ENCODE measurements at places on chromosomes 2 and 18. TPM values are rescaled to one million over a fixed set of nuclear protein-coding genes. Genes with fewer than 3 reads are reported as not detected.
A peak's percentile ranks its signal among the peaks of the same experiment; 100 is the strongest.

DNA sequence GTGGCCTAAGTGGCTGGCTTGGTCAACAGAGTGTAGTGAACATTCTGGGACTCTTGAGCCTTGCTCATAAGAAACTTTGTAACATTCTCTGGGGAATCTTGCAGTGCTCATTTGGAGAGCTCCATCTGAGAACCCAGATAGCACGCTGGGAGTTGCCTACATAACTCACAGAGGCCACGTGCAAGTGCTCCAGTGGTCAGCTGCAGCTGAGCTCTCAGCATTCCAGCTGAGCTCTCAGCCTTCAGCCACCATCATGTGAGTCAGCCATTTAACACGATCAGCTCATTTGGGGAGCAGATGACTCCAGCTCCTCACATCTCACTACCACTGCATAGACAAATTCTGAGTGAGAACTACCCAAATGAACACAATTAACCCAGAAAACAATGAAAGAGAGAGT lies 25.5 kb upstream of the CTNNA2 start:
- no peak for DNase-seq
- no peaks in the 10 kb centered on the region for H3K27me3 ChIP-seq
- H3K36me3 ChIP-seq, result no peaks in the 10 kb centered on the region
- H3K27ac ChIP-seq, result no peak overlapping the region
- no peaks in the 10 kb centered on the region for H3K4me1 ChIP-seq

Gene SPP2
- not detected for total RNA-seq

- H3K4me1 ChIP-seq, result peaks cover 17% of the 10 kb centered on the region
- H3K27me3 ChIP-seq, result no peaks in the 10 kb centered on the region
- H3K4me3 ChIP-seq, result no peak overlapping the region
- no peak overlapping the region for H3K27ac ChIP-seq
- no peaks in the 10 kb centered on the region for H3K36me3 ChIP-seq
Measured at GRCh38 chr2:106991866-106992265, 105.9 kb upstream of the ST6GAL2 start.

- H3K4me1 ChIP-seq, result peaks cover 5% of the 10 kb centered on the region
- H3K27ac ChIP-seq, result no peak overlapping the region
- DNase-seq, result no peak
- no peaks in the 10 kb centered on the region for H3K36me3 ChIP-seq
Measured at GRCh38 chr2:195575879-195576401, 81.1 kb upstream of the SLC39A10 start.

Gene VAMP8
- 15.6 TPM for total RNA-seq

GRCh38 chr2:48589170-48589767 lies 28.4 kb upstream of the GTF2A1L start:
- H3K4me3 ChIP-seq, result no peak overlapping the region
- H3K36me3 ChIP-seq, result peaks cover 58% of the 10 kb centered on the region
- H3K27me3 ChIP-seq, result no peaks in the 10 kb centered on the region
- peak overlapping the region; percentile 33 for H3K27ac ChIP-seq

DNA sequence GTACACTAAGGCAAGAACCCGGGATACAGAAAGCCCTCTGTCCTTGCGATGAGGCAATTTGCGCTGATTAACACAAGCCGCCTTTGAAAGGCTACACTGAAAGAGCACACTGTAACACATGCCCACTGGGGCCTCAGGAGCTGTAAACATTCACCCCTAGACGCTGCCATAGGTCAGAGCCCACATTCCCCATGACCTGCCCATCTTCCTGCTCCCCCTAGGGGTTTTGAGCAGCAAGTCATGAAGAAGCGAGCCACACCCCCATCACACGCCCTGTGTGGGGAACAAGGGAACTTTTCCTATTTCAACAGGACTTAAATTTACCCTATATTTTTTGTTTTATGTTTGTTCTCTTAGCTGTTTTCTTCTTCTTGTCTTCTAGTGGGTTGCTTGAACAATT lies 47.8 kb upstream of the SLC4A10 start:
- H3K27ac ChIP-seq, result no peak overlapping the region
- no peak overlapping the region for H3K4me3 ChIP-seq
- H3K27me3 ChIP-seq, result no peaks in the 10 kb centered on the region
- DNase-seq, result no peak

Gene ICOS
- not detected for total RNA-seq

DNA sequence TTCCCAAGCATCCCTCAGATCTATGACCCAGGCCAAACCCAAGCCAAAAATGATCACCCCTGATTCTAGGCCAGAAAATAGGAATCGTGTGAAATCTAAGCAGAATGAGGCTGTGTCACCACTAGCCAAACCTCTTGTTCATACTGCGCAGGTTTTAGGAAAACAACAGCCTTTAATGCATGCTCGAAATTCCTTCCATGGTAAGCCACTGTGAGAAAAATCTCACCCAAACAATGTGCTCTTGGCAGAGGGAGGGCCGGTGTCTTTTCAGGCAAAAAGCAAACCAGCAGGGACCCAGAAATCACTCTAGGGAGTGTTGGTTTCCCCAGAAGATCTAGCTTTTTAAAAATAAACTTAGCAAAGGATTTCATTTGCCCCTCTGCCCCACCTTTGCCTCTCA lies 71.2 kb upstream of the FOSL2 start:
- H3K27me3 ChIP-seq, result no peaks in the 10 kb centered on the region
- peak; percentile 55 for DNase-seq
- peaks cover 4% of the 10 kb centered on the region for H3K36me3 ChIP-seq
- H3K4me1 ChIP-seq, result peaks cover 29% of the 10 kb centered on the region

- no peaks in the 10 kb centered on the region for H3K27me3 ChIP-seq
- no peak for DNase-seq
- H3K4me1 ChIP-seq, result no peaks in the 10 kb centered on the region
- H3K27ac ChIP-seq, result no peak overlapping the region
- no peaks in the 10 kb centered on the region for H3K36me3 ChIP-seq
Measured at GRCh38 chr18:6644836-6645627, 84.5 kb upstream of the ARHGAP28 start.

Gene RAB27B
- 0.42 TPM for total RNA-seq

DNA sequence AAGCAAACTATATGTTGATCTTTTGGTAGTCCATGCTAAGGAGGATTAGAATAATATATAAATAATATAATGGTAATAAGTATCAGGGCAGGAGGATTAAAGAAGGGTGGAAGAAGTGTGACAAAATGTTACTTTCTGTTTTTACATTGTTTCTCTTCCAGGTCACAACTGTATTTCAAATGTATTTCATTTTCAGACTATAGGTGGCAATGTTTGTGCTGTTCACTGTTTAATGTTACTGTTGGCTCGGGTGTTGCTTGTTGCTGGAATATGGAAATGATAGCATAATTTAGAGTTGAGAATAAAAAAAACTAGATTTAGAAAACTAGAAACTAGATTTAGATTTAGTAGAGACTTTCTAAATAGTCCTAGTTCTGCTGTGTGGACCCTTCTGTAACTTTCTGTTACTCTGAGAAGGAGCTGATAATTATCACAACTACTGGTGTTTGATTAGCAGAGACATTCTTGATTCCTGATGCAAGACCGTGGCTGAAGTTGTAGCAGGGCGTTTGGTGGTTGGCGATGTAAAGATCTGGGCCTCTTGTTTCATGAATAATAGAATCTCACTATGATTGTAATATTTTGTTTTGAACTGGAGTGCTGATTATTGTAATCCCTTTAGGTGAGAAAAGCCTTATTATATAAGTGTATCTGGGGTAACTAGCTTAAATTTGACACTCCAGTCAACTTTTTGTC lies 7.9 kb downstream of the NEDD4L start:
- no peak overlapping the region for H3K4me3 ChIP-seq
- peaks cover 33% of the 10 kb centered on the region for H3K4me1 ChIP-seq
- DNase-seq, result no peak

GRCh38 chr2:149028377-149028776 lies 10.1 kb upstream of the LYPD6B start:
- no peak overlapping the region for H3K27ac ChIP-seq
- no peaks in the 10 kb centered on the region for H3K4me1 ChIP-seq
- H3K4me3 ChIP-seq, result no peak overlapping the region
- DNase-seq, result peak; percentile 81

DNA sequence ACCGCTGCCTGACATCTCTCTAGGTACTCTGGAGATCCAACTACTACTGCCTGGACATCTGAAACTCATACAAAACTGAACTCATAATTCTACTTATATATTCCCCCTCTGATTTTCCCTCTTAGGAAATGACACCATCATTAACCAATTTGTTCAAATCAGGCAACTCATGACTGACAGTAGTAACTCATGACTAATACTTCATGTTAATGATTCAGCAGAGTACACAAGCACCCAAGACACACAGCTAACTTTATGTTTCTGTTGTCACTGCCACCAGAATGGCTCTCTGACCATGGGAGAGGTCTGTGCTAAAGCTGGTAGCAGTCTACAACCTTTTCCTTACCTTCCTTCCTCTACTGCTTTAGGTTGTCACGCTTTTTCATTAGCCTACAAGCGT lies 91.1 kb downstream of the ITSN2 start:
- H3K4me3 ChIP-seq, result no peak overlapping the region
- H3K36me3 ChIP-seq, result peaks cover 77% of the 10 kb centered on the region
- no peak overlapping the region for H3K27ac ChIP-seq

GRCh38 chr2:54641988-54642387 lies 81.5 kb upstream of the EML6 start:
- H3K27me3 ChIP-seq, result no peaks in the 10 kb centered on the region
- no peak overlapping the region for H3K4me3 ChIP-seq
- peaks cover 74% of the 10 kb centered on the region for H3K4me1 ChIP-seq
- peaks cover 67% of the 10 kb centered on the region for H3K36me3 ChIP-seq
- peak overlapping the region; percentile 29 for H3K27ac ChIP-seq
- DNase-seq, result no peak

DNA sequence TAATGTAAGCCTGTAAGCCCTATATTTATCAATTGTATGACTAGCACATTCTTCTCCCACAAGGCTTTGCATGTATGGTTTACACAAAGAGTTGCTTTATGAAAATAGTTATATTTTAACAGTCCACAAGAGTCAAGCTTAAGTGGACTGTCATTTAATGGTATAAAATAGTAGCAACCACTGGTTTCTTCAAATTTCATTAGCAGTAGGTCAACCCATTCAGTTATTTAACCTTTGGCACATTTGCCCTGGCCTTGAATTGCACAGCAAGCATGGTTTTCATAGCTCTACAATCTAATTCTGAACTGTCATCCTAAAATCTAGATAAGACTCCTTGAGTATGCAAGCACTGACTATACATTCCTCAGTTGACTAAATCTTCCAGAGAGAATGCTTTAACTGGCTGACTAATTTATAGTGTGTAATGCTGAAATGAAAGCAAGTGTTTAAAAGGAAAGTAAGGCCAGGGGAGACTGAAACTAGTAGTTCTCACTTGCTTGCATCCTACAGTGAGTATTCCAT lies 1.8 kb downstream of the DPP4 start:
- H3K4me3 ChIP-seq, result no peak overlapping the region
- DNase-seq, result no peak
- H3K4me1 ChIP-seq, result peaks cover 17% of the 10 kb centered on the region
- H3K27me3 ChIP-seq, result no peaks in the 10 kb centered on the region
- no peak overlapping the region for H3K27ac ChIP-seq

DNA sequence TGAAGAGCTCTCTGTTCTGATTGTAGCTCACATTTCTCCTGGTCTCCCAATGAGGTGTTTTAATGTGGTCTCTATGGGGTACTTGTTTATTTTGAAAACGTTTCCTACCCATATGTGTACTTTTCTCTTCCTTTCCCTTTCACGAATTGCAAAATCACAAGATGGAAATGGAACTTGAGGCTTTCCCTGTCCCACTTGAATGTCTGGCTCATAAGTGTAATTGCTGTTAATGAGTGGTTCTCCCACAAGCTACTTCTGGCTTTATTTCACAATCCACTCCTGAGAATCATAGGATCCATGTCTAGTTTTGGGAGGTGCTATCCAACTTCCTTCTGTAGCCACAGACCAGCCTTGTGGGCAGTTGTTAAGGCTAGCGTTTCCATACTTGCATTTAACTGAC lies 81.1 kb upstream of the CAVIN2 start:
- no peaks in the 10 kb centered on the region for H3K27me3 ChIP-seq
- H3K4me3 ChIP-seq, result no peak overlapping the region
- H3K27ac ChIP-seq, result peak overlapping the region; percentile 4

Gene RIOK3
- total RNA-seq, result 52.2 TPM

Gene ITPRIPL1
- total RNA-seq, result 1.4 TPM

Gene POTEI
- not detected for total RNA-seq

Gene CXCR1
- 0.13 TPM for total RNA-seq

DNA sequence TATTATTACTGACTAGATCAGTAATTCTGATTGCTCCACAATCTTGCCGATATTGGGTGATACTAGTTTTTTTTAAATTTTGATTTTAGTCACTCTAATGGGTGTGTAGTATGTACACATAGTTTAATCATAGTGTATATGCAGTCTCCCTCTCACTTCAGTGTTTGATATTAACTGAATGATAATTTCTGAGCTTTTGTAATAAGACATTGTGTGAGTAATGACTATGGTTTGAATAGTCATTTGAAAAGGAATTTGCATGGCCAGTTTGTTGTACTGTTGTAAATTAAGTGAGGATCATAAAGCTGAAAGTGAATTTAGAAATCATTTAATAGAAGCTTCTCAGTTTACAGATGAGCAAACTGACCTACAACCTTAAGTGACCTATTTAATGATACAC lies 33.4 kb downstream of the USP14 start:
- H3K4me3 ChIP-seq, result no peak overlapping the region
- peaks cover 15% of the 10 kb centered on the region for H3K36me3 ChIP-seq
- no peak for DNase-seq
- no peaks in the 10 kb centered on the region for H3K27me3 ChIP-seq

Gene CLASP1
- 62.6 TPM for total RNA-seq

DNA sequence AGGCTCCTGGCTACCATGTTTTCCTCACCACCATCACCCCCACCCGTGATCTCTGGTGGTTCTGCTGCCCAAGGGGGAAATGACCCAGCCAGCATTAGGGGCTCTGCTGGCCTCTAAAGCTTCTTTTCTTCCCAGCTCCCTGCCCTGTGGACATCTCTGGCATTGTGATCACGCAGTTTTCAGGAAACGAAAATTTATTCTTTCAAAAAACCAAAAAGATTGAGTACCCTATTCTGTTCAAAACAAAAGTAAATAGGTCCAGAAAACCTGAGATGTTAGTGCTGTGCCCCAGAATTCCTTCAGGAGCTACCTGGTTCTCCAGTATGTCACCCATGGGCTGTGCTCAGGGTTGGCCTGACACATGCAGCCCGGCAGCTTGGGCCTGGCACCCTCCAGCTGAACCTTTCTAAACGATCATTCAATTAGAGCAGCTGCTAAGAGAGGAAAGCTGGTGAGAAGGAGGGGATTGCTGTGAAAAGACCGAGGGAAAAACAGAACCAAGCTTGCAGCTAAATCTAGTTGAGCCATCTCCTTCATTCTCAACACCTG lies 157.5 kb downstream of the MGAT5 start:
- no peaks in the 10 kb centered on the region for H3K27me3 ChIP-seq
- DNase-seq, result no peak
- no peaks in the 10 kb centered on the region for H3K36me3 ChIP-seq
- no peak overlapping the region for H3K4me3 ChIP-seq
- H3K4me1 ChIP-seq, result peaks cover 29% of the 10 kb centered on the region

- H3K4me3 ChIP-seq, result no peak overlapping the region
- H3K27ac ChIP-seq, result no peak overlapping the region
- no peaks in the 10 kb centered on the region for H3K36me3 ChIP-seq
Measured at GRCh38 chr2:88230911-88231310, 60.8 kb downstream of the THNSL2 start.

GRCh38 chr2:66080127-66080526 lies 354.8 kb upstream of the MEIS1 start:
- no peaks in the 10 kb centered on the region for H3K27me3 ChIP-seq
- H3K4me1 ChIP-seq, result no peaks in the 10 kb centered on the region
- no peak overlapping the region for H3K4me3 ChIP-seq
- H3K36me3 ChIP-seq, result no peaks in the 10 kb centered on the region

GRCh38 chr2:84924173-84925106 lies 19.0 kb downstream of the TMSB10 start:
- H3K4me1 ChIP-seq, result peaks cover 36% of the 10 kb centered on the region
- DNase-seq, result no peak
- H3K27ac ChIP-seq, result peak overlapping the region; percentile 65
- no peaks in the 10 kb centered on the region for H3K36me3 ChIP-seq
- no peaks in the 10 kb centered on the region for H3K27me3 ChIP-seq
- peak overlapping the region; percentile 28 for H3K4me3 ChIP-seq
